Gastrocnemius medialis (tissue), 4 donors: ENCODE measurements at places on chromosomes 5 and 9.

- H3K36me3 ChIP-seq = no peaks in the 10 kb centered on the region
- no peak for DNase-seq
- peak overlapping the region; percentile 85 for H3K27ac ChIP-seq
- H3K4me1 ChIP-seq = peaks cover 34% of the 10 kb centered on the region
- no peaks in the 10 kb centered on the region for H3K27me3 ChIP-seq
These were observed 577 bp downstream of the RNF145 start for GRCh38 chr5:159208514-159209437.

DNA sequence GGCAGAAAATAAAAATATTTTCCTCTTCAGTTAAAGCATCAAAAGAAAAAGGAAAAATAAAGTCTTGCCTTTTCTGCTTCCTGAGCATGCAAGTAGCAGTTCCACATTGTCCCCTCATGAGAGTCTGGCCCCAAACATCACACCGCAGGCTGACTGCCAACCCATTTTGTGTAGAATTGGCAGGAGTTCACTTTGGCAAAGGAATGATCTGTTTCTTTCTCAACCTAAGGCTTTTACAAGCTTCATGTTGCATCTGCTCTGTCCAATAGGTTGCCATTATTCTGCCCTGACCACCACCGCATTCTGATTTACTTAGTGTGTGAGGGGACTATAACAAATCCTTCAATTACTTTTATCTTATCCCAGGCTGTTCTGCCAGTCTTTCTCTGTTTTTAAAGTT, 249.5 kb downstream of the ISL1 start:
- H3K27ac ChIP-seq = no peak overlapping the region
- no peak for DNase-seq
- H3K27me3 ChIP-seq = no peaks in the 10 kb centered on the region

DNA sequence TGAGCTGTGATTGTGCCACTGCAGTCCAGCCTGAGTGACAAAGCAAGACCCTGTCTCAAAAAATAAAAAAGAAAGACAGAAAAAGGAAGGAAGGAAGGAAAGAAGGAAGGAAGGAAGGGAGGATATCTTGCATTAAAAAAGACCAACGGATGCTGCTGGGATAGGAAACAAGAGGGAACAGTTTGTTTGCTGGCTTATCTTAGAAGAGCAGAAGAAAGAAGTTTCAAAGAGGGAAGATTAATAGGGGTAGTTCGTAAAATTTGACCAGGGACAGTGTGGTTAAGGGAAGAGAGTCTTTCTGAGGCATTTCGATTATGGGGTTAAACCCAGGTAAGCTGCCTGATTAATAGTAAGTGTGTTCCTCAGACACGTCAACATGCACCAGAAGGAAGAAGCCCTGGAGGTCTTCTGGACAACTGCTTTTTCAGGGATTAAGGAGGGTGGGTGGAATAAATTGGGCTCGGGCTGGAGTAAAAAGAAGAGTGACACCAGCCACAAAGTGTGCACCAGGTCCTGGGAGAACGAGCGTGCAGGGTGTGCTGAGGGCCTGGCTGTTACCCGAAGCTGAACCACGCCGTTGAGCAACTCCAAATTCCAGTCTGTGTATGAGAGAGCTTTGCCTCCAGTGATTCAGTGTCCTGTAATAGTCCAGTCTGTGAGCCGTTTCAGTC, 24.8 kb downstream of the FYB1 start:
- no peaks in the 10 kb centered on the region for H3K36me3 ChIP-seq
- H3K4me1 ChIP-seq = peaks cover 9% of the 10 kb centered on the region
- no peak overlapping the region for H3K4me3 ChIP-seq
- H3K27me3 ChIP-seq = no peaks in the 10 kb centered on the region
- DNase-seq = peak; percentile 34
- no peak overlapping the region for H3K27ac ChIP-seq

DNA sequence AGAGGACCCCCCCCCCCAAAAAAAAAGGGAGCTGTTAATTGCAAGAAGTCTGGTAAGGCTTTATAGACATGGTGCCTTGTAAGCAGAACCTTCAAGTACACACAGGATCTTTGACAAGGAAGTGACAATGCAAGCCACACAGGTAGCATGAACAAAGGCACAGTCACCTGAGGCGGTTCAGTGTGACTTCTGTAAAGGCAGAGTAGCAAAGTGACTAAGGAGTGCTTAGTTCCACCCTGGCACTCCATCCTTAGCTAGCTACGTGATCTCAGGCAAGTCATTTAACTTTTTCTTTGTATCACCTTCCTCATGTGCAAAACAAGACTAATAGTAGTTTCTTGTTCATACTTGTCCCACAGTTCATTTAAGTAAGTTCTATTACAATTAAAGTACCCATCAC, 282.0 kb downstream of the PRELID2 start:
- H3K4me3 ChIP-seq = no peak overlapping the region
- no peak for DNase-seq
- no peaks in the 10 kb centered on the region for H3K36me3 ChIP-seq
- no peak overlapping the region for H3K27ac ChIP-seq
- H3K4me1 ChIP-seq = no peaks in the 10 kb centered on the region

GRCh38 chr9:137575716-137576411, 2.9 kb downstream of the DPH7 start:
- H3K27ac ChIP-seq = peak overlapping the region; percentile 46
- no peak overlapping the region for H3K4me3 ChIP-seq
- no peaks in the 10 kb centered on the region for H3K27me3 ChIP-seq
- peaks cover 39% of the 10 kb centered on the region for H3K4me1 ChIP-seq
- no peak for DNase-seq
